ENCODE measurements at places on chromosomes 11 and 22.

- no peak for DNase-seq
Observed at GRCh38 chr11:120577624-120578363, 66.2 kb downstream of the GRIK4 start.

- DNase-seq: no peak
Observed at GRCh38 chr22:19478045-19478900, 720 bp downstream of the UFD1 start.

DNA sequence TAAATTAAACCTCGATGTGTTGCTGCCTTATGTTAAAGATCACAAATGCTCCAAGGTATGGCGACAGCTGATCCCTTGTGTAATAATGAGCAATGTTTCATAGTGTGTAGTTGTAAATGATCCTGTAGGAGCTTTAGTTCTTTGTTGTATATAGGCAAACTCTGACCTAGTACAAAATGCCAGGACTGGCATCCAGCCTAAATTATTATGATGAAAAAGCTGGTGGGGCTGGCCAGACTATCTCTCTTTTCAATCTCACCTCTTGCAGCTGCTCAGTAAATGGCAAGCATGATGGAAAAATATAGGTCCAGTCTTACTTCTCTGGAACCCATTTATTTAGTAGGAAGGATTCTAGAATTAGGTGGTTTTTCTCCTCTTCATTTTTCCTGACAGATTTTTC lies 345.1 kb upstream of the C11orf87 start:
- DNase-seq: no peak

GRCh38 chr22:37260901-37261336 lies 16.9 kb upstream of the RAC2 start:
- peak; percentile 55 for DNase-seq

- no peak for DNase-seq
Observed at GRCh38 chr11:81866896-81867295, 866.8 kb downstream of the FAM181B start.

DNA sequence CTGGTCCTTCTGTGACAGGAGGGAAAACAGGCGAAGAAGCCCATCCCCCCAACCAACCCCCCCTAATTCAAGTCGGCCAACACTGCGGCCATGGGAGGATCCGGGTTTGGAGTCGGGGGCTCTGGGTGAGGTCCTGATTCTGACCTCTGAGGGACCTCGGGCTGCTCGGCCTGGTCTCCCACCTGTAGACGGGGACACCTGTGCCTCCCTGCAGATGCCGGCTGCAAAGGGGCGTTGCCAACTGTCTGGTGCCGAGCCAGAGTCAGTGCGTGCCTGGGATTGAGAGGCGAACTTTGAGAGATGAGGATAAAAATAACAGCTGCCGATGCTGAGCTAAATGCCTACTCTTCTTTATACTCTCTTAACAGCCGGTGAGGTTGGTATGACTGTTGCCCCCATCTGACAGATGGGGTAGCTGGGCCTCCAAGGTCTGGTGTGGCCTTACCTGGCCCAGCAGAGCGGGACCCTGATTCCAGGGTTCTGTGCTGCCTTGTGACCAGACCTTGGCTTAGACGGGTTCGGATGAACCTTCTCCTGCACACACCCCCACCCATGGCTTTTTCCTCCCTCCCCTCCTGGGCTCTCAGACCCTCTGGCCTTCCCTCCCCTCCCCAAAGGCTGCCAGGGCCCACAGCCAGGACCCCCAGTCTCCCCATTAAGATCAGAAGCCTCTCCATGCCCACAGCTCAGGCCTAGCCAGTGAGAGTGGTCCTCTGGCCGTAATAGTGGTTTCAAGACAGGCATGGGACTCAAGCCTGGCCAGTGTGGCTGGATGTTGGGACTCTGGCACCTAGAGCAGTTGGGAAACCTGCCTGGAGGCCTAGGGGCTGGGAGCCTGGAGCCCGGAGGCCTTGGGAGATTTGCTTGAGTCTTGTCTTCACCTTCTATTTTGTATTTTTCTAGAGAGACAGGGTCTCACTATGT lies 41.7 kb downstream of the KCNJ4 start:
- no peak for DNase-seq

DNA sequence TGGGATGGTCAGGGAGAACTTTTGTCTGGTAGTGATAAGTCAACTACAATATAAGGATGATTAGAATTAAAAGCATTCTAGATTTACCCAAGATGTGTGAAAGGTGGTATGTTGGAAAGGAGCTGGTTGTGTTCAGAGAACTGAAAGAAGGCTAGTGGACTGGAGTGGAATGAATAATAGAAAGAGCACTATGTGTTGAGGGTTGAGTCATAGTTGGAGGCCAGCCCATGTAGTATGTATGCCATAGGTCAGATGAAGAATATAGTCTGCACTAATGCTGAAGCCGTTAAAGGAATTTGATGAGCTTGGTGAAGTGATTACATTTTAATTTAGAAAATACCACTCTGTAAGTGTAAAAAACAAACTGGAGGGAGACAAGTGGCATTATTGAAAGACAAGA lies 514.1 kb downstream of the CNTN5 start:
- no peak for DNase-seq

- DNase-seq: no peak
Observed at GRCh38 chr11:134481135-134481534, 69.1 kb upstream of the B3GAT1 start.

DNA sequence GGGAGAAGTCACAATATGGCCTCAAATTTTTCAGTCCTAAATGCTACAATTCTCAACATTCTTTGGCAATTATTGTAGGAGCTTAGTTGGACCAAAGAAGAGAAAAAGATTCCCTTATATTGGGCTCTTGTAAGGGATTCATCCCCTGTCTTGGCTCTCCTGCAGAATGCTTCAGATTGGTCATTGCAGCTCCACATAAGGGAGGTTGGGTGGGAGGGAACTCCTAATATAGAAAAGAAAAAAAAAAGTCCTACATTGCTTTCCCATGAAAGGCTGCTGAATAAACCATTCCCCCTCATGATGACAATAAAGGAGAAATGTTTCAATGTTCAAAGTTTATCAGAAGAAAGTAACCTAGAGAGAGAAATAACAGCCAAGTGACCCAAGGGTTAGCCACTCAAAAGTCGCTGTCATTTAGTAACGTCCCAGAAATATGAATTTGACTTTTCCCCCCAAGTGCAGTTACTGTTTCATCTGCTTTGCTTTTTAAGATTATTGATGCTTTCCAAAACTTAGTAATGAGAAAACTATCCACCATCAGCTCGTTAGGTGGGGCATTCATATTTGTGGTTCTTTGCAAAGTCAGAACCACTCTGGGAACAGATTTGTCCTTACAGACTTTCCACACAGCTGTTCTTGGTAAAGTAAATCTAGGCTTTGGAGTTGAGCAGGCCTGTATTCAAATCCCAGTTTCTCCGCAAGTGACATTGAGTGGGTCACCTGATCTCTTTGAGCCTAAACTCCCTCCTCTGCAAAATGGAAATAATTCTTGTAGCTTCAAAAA lies 5.0 kb upstream of the SLC1A2 start:
- no peak for DNase-seq

GRCh38 chr11:97544431-97544830 lies 1154.6 kb downstream of the JRKL start:
- DNase-seq: no peak

DNA sequence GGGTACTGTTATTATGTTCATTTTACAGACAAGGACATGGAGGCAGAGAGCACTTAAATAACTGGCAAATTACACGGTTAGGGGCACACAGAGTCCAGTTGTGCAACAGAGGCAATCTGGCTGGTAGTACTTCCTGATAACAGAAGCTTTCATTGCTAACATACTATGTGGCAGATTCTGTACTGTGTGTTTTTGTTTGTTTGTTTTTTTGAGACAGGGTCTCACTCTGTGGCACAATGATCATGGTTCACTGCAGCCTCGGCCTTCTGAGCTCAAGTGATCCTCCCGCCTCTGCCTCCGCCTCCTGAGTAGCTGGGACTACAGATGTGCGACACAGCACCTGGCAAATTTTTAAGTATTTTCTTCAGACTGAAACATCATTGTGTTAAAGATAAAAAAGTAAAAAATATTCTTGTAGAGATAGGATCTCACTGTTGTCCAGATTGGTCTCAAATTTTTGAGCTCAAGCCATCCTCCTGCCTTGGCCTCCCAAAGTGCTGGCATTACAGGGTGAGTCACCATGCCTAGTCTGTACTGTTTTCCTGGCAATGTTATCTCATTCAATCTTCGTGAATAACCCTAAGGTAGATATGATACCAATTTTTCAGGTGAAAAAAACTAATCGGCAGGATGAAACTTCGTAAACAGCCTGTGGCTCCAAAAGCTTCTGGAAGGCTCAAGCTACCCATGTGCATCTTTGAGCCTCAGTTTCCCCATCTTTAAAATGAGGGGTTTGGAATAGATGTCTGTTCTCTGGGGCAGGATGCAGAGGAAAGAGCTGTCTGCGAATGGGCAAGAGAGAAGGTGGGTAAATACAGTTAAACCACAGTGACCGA lies 921 bp upstream of the NUCB2 start:
- peak; percentile 64 for DNase-seq

DNA sequence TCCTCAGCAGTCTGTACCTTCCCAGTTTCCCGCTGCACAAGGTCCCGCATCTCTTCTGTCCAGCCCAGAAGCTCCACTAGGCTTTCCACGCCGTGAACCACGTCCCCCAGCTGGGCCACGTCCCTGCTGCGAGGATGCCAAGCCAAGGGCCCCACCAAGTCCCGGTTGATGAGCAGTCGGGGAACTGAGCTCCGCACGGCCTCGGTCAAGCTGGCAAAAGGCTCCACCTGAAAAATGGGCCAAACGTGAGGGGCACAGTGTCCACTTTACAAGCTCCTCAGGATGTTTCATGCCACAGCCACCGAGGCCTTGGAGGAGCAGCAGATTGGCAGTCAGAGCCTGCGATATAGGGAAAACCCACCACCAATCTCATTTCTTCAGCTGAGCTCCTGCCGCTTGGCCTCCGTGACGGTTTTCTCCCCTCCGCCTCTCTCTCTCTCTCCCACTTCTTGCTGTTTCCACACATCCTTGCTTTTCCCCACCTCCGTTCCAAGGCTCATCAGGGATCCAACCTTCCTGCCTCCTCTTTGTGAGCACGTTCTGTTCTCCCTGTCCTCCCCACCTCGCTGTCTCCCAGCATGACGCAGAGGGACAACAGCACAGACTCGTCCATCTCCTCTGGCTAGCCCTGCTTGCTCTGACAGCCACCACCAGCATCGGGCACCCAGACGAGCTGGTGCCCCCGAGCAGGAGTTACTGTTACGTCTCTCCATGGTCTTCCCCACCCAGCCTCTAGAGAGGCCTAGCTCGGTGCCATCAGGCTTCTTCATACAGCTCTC lies 11.5 kb downstream of the RIC8A start:
- no peak for DNase-seq

DNA sequence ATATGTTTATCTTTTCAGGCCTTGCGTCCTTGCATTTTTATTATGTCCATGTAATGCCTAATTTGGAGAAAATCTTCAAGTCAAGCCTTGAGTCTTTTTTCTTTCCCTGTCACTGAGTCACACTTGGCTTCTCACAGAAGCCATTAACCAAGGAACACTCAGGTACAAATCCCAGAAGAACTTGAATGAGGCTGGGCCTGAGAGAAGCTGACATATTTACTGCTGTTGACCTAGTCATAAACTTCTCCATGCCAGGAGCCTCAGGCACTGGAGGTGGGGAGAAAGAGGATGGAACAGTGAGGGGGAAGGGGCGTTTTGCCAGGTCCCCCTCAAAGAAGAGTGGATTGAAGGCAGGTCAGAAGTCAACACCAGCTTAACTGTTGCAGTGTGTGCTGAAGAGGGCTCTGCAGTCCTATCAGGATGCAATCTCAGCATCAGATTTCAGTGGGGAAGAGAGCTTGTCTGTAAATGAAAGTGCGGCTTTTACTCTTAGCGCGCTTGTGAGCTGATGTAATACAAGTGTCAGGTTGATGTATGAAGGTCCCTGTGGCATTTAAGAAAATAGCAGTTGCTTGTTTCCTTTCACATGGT lies 526.0 kb downstream of the ETS1 start:
- DNase-seq: no peak

GRCh38 chr11:9716275-9717039 lies 52.6 kb downstream of the SWAP70 start:
- peak; percentile 96 for DNase-seq

- DNase-seq: no peak
Observed at GRCh38 chr22:30705710-30706651, 11.3 kb downstream of the OSBP2 start.

GRCh38 chr11:132231656-132232347 lies 861.4 kb downstream of the NTM start:
- DNase-seq: no peak

- DNase-seq: no peak
Observed at GRCh38 chr11:8081591-8082250, 710 bp downstream of the TUB start.

GRCh38 chr22:36644333-36644757 lies 59.2 kb downstream of the CACNG2 start:
- DNase-seq: peak; percentile 55

DNA sequence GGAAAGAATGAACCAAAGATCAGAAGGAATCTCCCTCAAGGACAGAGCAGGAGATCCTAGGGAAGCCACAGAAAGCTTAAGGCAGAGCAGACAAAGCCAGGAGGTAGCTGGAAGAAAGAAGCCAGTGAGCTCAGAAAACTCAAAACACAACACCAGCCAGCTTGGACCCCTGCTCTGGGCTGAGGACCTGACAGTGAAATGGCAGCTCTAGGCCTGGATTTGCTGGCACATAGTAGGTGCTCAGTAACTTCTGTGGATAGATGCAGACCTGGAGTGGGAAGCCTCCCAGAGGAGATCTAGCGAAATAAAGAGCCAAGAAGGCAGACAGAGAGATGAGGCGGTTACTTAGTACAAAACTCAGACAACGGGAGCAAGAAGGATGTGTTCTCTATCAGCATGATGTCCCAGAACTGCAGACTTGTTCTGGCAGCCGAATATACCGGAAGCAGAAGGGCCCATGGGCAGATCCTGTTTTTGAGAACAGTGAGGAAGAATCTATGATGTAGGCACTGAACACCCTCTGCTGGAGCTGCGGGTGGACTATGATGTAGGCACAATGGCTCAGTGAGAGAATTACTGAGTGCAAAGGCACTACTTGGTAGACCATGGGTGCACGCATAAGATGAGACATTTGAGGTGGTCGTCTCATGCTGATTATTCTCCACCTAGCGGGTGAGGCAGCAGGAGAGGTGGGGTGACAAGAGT lies 4.8 kb downstream of the ROBO4 start:
- DNase-seq: no peak

GRCh38 chr22:24315367-24315966 lies 44.8 kb downstream of the SPECC1L start:
- no peak for DNase-seq

DNA sequence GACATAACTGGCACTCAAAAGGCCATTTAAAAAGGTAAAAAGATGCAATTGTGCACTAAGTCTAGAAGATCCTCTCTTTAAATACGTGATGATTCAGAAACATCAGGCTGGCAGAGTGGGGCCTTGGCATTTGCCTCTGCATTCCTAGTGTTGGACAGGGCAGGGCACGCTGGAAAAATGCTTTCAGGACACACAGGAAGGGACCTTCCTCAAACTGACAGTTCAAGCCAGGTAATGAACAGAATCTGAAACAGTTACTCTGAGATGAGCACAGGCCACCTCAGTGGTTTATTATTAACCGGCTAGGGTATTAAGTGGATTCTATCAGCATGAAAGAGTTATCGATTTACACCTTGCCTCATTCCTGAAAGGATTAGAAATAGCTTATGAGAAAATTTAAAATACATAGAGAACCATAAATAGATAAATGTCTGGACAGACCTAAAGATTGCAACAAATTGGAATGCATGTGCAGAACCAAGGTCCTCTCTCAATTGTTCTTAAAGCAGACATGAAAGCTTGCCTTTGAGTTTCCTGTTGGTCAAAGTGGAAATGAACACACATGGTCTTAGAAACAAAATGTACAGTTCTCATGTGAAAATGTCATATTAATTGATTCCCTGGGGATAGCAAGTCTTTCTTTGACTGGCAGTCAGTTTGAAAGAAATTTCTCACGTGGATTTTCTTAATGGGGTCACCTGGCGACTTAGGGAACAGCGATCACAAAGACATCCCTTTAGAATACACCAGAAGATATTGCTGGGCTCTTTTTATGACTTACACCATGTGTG lies 21.5 kb upstream of the CSNK2A3 start:
- DNase-seq: no peak
